ENCODE measurements at places on chromosomes 1 and 21.

- no peak for DNase-seq
These were observed 187.1 kb downstream of the LMO4 start for GRCh38 chr1:87515781-87516180.

- no peak for DNase-seq
These were observed 26.9 kb upstream of the RAP1A start for GRCh38 chr1:111592389-111593361.

DNA sequence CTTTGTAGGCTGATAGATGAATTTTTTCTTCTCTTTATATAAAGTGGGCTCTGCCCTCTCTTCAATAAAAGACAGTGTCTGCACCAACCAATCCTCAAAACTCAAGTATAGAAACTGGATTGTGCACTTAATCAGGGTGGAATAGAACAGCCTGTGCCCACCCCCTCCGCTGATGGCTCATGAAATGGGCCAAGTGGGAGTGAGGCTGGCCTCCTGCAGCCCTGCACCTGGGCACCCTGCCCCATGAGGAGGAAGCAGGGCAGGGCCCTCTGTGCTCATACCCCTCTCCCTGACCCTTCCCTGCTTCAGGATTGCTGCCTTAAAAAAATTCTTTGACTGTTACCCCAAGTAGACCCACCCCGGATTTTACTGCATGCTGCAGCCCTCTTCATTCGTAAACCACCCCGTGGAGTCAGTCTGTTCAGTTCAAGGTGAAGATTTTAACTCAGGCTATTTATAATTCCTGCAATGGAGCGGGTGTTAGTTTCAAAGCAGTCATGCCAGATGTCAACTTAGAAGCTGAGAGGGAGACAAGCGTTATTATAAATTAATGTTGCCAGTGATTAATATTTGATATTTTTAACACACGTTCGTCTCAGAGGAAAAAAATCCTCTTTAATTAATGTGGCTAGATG is 15.8 kb downstream of the PROK1 start:
- DNase-seq = no peak

DNA sequence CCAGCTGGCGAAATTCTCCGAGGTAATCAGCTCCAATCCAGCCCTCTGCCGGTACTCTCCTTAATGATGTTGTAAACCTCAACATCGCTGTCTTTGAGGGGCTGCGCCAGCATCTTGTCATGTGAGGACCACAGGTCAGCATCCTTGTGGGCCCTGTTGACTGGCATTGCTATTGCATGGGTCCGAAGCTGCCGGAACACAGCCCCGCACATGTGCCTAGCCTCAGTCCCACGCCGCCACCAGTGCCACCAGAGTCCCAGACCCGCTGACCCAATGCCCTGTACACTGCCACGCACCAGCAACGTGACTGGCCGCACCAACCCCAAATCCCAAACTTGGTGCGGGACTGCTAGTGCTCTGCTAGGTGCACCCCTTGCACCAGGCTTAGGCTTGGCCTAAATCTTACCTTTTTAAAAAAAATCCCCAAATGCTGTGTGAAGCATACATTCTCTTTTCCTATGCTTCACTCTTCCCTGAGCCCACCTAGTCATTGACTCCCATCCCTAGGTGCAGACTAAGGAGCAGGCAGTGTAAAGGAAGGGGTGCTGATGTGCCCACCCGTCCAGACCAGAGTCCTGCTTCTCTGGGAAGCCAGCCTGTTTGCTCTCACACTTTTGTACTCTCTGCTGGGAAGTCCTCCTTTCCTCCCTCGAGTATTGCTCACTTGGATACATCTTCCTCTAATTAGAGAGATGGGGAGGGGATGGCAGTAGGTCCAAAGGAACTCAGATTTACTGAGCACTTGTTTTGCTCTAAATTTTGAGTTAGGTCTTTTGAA is 81.9 kb upstream of the ARTN start:
- no peak for DNase-seq

- no peak for DNase-seq
These were observed 19.6 kb upstream of the SLC26A9 start for GRCh38 chr1:205962821-205963221.

DNA sequence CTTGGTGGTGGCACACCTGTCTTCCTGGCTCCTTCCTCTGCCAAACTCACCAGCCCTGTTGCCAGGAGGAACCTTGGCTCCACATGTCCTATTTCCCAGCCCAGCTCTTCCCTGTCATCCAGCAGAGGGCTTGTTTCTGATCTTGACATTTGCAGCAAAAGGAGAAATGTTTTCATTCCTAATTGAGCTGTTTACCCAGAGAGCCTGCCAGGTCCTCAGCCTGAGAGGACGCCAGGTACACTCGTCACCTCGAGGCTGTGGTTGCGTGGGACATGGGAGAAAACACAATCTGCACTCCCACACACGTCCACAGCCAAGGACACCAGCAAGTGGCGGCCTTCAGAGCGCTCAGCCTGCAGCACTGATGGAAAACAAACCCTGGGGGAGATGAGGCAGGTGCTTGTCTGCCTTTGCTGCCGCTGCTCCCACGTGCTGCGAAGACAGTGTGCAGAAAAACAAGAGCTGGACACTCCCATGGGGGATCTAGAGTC is 132.8 kb upstream of the CD34 start:
- no peak for DNase-seq

DNA sequence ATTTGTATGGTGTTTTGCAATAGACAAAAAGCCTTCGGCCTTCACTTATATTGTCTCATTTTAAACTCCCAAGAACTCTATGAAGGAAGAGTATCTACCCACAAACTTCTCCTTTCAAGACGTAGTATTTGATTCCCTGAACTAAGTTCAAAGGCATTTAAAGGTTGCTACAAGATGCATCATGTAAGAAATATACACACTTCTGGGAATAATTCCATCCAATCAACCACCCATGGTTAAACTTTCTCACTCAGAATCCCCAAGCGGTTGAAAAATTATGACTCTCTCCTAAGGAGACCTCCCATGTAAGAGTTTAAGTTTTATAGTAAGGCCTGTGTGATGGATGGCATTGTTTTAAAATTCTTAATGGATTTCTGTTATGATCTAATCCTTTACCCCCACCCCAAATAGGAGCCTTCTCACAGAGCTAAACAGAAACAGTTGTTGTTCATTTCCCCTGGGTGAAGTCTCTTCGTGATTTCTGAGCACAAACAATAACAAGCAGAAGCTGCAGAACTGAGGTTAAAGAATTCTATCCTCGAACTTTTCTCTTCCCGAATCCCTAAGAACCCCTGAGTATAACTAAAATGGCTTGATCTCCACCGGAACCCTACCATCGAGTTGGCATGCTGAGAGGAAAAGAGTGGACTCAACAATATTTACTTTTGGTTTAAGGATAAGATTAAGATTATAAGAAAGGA is 185.0 kb downstream of the TGFBR3 start:
- DNase-seq = no peak

DNA sequence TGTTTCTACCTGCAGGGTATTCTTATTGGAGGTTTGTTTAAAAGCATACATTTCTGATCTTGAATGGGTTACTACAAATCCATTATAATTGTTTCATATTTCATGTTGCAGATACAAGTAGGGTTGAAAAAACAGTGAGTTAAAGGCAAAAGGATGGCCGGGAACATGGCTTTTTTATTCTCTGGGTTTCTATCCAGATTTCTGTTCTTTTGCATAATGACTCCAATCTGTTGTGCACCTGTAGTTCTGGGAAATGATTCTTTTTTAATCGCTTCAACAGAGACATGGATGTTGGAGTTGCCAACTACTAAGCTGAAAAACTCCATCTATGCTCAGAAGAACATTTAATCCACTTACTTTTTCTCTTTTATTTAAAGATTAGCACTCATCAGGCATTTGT is 2.7 kb upstream of the ADAMTS1 start:
- DNase-seq = no peak

DNA sequence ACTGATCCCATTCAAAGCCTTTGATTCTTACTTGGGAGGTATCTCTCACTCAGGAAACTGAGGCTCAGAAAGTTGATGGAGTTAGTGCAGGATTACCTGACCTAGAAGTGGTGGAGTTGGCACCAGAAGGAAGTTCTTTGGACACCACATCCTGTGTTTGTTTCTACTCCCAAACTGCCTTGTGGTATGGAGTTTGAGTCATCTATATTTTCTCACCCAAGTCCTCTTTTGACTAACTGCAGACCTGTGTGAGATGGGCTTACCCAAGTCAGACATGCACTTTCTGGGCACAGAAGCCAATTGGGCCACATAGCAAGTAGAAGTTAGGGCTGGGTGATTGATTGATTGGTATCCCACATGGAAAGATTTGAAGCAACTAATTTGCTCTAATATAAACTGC is 36.1 kb downstream of the FGGY start:
- no peak for DNase-seq

GRCh38 chr1:41358131-41359021 is 2.9 kb upstream of the FOXO6 start:
- DNase-seq = no peak

GRCh38 chr1:22375601-22376000 is 76.0 kb upstream of the ZBTB40 start:
- no peak for DNase-seq

DNA sequence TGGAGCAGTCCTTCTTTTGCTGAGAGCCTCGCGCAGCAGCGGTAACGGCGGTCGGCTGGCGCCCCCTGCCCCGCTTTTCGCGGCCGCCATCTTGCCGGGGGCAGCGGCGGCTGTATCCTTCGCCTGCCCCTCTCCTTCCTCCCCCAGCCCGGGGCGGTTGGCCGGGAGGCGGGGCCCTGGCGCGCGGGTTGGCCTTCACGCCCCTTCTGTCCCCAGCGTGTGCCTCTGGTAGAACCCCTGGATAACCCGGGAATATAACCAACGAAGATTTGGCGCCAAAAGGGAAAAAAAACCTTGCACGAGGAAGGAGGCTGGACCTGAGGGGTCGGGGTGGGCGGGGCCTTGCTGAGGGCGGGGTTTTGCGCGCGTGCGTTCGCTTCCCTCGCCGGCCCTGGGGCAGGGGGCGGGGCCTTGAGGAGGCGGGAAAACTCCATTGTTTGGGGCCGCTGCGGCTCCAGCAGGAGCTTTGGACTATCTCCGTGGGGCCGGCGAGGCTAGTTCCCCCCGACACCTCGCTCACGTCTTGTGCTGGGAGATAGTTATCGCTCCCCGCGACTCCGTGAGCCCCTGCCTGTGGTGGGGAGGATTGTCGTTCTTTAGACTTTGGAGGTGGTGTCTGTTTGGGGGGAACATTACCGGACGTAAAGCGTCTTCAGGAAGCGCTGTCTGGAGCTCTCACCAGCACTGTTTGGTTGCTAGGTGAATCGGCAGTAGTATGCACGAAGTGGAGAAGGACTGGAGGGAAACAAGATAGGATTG is 689 bp downstream of the NASP start:
- DNase-seq = peak; percentile 81

DNA sequence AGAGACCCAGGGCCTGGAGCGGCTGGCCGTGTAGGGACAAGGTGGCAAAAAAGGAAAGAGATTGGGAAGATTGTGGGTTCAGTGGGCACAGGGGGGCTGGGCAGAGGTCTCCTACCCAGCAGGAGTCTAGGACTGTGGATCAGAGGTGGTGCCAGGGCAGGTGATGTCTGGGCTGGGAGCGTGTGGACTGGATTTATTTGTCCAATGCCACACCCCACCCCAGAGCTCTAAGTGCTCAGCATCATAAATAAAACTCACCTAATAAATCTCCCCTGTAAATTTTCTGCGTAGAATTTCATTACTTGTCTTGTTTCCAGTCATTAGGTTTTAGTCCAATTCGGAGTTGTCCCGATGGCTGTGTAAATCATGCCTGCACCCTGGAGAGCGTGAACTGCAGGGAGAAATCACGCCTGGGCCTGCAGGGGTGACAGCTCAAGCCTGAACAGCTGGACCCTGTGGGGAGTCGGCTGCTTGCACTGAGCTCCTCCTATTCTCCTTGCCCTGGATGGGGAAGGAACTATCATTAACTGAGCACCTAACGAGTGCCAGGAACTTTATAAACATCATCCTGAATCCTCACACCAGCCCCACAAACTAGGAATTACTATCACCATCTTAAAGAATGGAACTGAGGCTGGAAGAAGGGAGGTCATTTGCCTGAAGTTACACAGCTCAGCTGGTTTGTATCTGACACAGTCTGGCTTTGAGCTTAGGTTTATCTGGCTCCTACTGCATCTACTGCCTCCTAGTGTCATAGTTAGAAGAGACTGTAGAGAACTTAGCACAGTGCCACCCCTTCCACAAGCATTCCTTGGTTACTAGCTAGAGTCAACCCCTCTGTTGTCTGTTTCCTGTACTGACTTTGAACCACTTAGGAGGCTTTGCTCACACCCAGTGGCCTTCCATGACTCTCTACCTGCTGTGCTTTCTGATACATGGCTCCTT is 25.0 kb upstream of the POU3F1 start:
- DNase-seq = no peak

DNA sequence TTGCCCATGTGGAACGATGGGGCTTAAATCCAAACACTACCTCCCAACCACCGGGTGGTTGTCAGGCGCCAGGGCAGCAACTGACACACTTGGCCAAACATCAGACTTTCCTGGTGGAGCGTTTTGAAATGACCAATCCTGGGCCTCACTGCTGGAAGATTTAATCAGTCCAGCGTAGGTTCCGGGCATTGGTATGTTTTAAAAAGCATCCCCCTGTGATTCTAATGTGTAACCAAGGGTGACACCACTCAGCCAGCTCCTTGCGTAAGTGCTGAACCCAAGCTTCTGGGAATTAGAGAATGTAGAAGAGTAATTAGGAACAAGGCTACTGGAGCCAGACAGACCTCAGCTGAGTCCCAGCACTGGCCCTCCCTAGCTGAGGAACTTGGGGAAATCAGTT is 44.8 kb upstream of the KAZN start:
- no peak for DNase-seq

GRCh38 chr1:27366411-27367159 is at the start of gene MAP3K6:
Gene MAP3K6, minus strand, starts transcription at chr1:27366961. Its CDS starts 364 bp downstream, at chr1:27366597.
- DNase-seq = peak; percentile 16

- DNase-seq = no peak
These were observed 1.8 kb downstream of the SLC45A3 start for GRCh38 chr1:205678286-205679111.

GRCh38 chr1:215539803-215540570 is 27.1 kb upstream of the KCTD3 start:
- DNase-seq = peak; percentile 5

- DNase-seq = no peak
These were observed 4.0 kb upstream of the WNT3A start for GRCh38 chr1:228002792-228003191.

DNA sequence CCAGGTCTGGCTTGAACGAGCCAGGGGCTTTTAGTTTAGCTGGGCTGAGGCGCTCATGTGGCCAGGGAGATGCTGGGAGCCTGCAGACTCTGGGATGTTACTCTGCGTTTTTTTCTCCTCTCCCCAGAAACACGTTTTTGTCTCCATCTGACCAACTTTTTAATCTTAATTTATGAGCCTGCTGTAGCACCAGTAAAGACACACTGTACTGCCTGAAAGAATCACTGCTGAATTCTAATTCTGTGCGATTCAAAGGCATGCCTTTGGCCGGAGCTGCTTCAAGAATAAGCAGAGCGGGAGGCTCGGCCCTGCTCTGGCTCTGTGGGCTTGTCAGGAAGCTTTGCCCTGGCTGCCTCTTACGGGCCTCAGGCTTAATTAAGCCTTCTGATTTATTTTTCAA is 129.5 kb downstream of the CAMTA1 start:
- no peak for DNase-seq
